ENCODE measurements at places on chromosomes 2 and 18. TPM values are rescaled to one million over a fixed set of nuclear protein-coding genes. Genes with fewer than 3 reads are reported as not detected.

DNA sequence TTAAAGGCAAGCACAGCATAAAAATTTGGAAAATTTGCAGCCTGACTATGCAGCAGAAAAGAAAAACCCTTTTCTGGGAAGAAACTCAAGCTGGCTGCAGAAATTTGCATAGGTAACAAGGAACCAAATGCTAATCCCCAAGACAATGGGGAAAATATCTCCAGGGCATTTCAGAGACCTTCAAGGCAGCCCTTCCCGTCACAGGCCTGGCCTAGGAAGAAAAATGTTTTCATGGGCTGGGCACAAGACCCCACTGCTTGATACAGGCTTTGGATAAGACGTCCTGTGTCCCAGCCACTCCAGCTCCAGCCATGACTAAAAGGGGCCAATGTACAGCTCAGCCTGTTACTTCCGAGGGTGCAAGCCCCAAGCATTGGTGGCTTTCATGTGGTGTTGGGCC lies 717.6 kb downstream of the TDRD15 start:
- no peak for DNase-seq

GRCh38 chr2:44947028-44947375 lies 5.5 kb downstream of the SIX3 start:
- DNase-seq = no peak

- DNase-seq = no peak
These were observed 179.7 kb downstream of the MREG start for GRCh38 chr2:215833531-215834162.

DNA sequence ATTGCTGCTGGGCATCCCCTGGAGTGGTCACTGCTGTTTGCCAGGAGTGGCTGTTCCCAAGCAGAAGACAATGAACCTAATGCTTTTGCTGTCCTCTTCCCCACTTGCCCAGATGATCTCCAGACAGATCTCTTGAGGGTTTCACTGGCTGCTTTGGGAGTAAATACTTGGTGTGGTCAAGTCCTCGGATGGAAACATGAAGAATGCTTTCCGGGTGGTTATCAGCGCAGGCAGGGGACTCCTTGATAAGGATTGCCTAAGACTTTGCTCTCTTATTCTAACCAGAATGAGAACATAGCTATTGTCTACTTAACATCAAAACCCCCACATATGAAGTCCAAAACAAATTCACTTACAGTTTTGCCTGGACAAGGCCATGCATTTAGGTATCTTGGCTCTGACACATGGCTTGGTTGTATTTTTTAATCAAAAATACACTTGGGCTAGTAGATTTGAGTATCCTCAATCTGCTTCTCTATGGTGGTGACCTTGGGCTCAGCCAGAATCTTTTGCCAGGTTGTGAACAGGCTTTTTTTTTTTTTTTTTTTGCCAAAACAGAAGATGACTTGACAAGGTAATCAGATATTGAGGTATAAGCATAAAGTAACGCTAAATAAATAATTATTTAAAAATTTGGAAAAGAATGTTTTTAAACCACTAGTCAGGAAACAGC lies 34.8 kb upstream of the MYO3B start:
- DNase-seq = no peak

GRCh38 chr2:232113821-232114220 lies 152.3 kb downstream of the DIS3L2 start:
- no peak for DNase-seq

DNA sequence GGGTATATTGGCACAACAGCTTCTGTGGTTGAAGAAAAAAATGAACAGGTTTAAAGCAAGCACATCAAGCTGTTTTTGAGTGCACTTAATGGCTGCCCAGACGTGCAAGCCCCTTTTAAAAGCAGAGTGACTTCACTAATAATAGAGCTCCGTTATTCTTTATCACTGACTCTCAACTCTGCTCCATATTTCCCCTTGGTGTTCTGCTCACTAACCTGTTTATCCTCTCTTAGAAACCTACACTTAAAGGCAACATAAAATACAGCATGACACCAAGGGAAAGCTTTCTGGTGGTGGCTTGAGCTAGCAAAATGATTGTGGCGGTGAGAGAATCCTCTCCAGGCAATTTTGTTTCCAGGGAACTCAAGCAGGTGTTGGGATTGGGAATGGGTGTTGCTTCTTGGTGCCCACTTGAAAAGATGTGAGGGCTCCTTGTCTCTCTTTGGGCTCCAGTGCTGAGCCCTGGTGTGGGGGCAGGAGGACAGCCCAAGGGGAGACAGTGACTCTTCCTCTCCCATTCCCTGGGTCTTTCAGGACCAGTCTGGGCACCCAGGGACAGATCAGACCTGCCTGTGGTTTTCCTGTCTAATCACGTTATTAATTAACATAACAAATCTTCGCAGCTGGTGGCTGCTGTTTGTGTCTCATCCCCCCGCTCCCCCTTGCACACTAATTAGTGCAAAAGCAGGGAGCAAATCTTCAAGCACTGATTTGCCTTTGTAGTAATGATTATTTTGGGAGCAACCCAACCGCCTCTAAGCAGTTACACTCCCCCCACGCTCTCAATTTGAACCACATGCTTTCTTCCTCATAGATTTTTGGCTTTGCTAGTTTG lies 289.4 kb upstream of the CXCR4 start:
- no peak for DNase-seq

DNA sequence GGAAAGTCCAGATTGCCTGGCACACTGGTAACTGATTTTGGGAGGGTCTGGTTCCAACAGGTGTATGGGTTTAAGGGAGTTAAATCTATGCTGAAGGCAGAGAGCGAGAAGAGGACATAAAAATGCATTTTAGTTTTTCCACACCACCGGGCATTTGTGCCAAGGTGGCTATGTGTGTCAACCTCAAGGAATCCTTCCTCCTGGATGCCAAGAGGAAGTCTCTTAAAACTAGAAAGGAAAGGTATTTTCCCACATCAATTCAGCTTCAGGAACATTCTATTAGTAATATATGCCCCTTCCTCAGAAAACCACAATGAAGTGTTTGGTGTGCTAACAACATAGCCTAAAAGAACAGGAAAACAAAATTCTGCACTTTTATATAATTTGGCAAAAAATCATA lies 5.4 kb upstream of the GAREM1 start:
- no peak for DNase-seq

DNA sequence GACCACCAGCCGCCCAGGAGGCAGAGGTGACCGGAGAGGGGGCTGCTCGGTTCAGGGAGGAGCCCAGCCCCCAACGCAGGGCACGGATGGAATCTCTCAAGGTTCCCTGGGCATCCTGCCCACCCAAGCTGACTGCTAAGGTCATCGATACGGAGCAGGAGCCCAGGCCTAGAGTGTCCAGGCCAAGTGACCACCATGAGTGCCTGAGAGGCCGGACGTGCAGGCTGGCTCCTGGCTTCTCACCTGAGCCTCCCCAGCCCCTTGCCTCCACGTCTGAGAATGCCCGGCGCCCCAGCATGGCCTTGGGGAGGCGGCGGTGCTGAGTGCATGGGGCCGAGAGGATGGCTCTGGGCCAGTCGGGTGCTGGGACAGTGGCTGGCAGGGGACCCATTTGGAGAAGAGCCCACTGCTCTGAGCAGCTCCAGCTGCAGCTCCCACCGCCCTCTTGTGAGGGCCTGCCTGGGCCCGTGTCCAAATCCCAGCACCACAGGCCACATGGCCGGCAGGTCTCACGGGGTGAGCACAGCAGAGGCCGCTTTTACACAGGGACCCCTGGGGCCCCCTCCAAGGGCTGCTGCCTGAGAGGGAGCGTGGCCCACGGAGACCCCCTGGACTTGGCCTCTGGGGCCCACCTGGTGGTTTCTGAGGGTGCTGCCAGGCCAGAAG lies 102.8 kb upstream of the CTDP1 start:
- peak; percentile 63 for DNase-seq

DNA sequence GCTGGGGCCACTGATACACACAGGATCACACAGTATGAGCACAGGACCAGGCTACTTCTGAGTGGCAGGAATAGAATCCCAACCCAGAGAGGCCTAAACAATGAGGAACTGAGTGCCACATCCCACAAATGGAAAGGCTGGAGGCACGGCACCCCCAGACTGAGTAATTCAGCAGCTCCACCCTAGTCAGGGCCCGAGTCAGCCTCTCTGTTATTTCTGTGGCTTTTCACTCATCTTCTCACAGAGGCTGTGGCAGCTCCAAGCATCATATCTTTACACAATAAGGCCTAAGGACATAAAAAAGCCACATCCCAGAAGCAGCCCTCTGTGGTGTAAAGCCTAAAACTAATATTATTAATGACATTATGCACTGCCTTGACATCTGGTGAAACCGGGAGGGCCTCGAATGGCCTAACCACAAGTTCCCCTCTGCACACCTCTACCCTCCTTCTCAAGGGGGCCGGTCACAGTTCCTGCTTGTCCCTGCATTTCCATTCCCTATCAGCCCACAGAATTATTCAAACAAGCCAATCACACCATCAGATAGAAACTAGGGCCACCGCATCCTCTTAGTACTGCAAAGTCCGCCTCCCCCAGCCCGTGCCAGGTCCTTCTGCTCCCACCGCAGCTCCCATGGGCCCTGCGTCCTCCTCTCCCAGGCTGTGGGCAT lies 12.5 kb upstream of the MAL start:
- DNase-seq = no peak

DNA sequence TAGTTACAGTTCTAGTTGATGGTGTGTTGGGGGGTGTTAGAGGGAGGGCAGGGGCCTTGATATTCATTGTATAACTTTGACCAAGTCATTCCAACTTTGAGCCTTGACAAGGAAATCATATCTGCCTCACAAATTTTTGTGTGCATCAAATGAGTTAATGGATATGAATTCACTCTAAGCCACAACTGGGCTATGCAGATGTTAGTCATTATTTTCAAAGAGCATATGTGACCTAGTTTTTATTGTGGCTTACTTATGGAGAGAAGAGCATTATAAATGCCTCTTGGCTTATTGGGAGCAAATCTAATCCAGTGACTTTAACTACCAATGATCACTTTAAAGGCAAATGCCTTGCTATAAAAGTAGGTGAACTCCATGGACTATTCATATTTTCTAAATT lies 250.2 kb downstream of the LPIN1 start:
- DNase-seq = no peak

DNA sequence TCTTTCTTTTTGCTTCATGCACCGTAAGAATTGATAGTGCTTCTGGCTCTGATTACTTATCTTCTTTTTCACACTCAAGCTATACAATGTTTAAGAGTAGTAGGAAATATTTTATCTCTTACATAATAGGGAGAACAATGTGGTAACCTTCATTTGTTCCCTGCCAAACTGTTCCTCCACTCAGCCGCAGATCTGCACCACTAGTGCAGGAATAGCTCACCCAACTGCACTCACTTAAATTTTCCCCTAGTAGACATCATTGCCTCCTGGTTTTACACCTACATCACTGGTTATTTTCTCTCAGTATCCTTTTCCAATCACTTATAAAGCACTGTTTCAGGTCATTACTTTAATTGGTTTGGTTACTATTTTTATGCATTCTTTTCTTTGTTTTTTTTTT lies 283.5 kb upstream of the ZNF804A start:
- DNase-seq = no peak

GRCh38 chr2:107036293-107036692 lies 150.3 kb upstream of the ST6GAL2 start:
- no peak for DNase-seq

DNA sequence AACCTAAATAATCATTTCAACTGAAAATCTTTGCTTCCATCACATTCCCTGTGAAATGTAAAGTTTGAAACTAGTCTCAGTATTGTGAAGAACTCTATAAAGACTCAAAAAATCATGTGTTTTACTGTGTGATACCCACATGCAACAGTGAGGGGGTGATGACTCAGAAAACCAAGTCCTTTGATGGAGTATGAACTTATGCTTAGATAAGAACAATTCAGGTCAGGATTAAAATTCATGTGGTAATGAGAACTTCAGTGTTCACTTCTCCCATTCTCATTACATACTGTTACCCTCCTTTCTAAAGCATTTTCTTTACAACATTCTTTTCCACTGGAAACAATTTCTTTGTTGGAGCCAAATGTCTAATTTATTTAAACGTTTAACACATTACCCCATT lies 360.2 kb downstream of the FSIP2 start:
- no peak for DNase-seq

- no peak for DNase-seq
These were observed 327.6 kb downstream of the DCC start for GRCh38 chr18:52667463-52668065.

DNA sequence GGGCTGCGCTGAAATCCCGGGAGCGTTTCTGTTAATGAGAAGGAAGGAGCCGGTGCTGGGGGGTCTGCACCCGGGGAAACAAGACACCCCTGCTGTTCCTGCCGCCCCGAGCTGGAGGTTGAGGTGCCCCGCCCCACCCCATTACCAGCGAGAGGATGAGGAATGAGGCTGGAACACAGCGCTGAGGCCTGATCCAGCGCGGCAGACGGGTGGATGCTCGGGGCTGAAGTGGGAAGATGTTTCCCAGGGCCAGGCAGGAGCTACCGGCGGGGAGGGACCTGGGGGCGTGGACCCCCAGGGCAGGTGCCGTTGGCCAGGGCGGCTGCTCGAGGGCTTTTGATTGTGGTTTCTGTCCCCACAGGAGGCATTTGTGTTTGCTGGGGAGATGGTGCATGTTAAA lies 134.3 kb upstream of the CTDP1 start:
- peak; percentile 33 for DNase-seq

DNA sequence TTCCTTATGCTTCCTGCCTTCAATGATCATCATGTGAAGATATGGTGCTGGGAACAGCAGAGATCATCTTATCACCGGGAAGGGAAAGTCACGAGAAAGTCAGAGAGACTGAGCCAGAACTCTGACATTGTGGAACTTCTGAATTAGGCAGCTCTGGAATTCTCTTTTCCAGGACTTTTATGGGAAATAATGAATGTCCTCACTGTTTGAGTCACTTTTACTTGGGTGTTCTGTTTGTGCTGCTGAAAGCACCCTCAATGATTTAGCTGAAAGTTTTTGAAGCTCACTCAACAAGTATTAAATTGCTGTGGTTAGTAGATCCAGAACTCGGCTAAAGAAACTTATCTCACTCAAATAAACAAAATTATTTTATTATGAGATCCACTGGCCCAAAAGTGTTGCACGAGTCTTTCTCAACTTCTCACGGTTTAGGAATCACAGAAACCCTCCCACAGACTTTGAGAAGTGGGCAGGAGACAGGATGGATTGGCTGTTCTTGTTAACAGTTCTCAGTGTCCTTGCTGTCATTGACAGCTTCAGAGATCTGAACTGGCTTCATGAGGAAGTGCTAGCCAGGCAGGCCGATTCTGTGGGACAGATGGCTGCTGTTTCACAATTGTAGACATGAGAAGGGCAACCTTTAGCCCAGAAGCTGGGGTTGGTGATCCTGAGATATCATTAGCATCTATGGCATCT lies 26.4 kb upstream of the ATRAID start:
- peak; percentile 64 for DNase-seq

DNA sequence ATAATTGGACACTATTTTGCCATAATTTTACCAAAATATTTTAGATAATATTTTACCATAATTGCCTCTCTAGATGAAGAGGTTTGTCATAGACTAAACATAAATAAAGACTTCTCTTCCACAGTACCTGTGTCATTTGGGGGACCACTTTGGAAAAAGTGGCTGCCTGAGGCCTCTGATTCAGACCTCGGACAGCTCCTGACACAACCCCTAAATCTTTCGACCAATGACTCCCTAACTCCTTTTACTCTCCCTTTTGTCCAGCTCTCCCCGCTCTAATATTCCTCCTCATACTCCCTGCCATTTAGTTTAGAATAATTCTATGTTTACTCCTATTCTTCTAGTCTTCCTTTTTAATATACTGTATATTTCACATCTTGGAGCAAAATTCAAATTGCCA lies 36.0 kb upstream of the UBE2E3 start:
- DNase-seq = no peak

The AOX1 gene
- total RNA-seq = 56.6 TPM

The UGT1A5 gene
- 21.3 TPM for total RNA-seq

The ITGB6 gene
- 96.3 TPM for total RNA-seq

The EHD3 gene
- total RNA-seq = 12.7 TPM

The RAB6D gene
- 0.13 TPM for total RNA-seq

The ASXL3 gene
- 5.9 TPM for total RNA-seq

The M1AP gene
- 1.4 TPM for total RNA-seq

The NR4A2 gene
- total RNA-seq = 6.6 TPM

Measured in ureter (tissue), 1 donor.